T-helper 22 cell (primary cell): ENCODE measurements at places on chromosomes 1 and 21.

- no peak for DNase-seq
These were observed 262.1 kb upstream of the VAMP3 start for GRCh38 chr1:7508934-7509519.

- DNase-seq, result no peak
These were observed 12.9 kb upstream of the RNU1-4 start for GRCh38 chr1:16727190-16728111.

GRCh38 chr1:33176362-33176850 is 5.4 kb downstream of the TRIM62 start:
- DNase-seq, result no peak

DNA sequence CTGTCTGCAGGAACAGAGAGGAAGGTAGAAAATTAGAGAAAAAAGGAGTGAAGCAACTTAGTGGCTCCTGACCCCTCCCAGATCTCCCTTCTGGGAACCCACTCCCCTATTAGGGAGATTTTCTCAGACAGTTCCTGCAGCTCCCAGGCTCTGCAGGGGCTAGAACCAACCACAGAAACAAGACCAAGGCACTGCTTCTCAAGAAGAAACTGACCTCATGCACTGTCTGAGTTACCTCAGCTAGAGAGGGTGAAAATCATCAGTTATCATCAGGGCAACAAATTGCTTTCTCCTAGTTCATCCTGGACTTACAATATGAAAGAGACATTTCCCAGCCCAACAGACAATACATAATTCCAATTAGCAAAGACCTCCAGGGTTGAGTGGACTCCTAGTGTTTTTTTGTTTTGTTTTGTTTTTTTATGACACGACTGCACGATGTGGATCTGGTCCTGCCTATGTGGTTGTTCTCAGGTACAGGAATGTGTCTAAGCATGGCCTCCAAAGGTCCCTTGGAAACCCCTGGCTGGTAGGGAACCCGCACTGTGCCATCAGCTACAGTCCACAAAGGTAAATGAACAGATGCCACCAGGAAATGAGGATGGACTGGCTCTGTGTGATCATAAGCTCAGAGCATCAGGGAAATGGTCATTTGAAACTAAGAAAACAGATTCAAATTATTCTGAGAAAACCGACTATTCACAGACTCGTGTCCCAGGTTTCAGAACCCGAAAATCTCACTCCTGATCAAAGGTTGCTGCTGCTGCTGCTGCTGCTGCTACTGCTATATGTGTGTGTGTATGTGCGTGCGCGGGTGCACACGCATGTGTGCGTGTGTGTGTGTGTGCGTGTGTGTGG is 65.3 kb downstream of the LAMC2 start:
- no peak for DNase-seq

- no peak for DNase-seq
These were observed 28.1 kb upstream of the ZYG11A start for GRCh38 chr1:52814465-52814864.

DNA sequence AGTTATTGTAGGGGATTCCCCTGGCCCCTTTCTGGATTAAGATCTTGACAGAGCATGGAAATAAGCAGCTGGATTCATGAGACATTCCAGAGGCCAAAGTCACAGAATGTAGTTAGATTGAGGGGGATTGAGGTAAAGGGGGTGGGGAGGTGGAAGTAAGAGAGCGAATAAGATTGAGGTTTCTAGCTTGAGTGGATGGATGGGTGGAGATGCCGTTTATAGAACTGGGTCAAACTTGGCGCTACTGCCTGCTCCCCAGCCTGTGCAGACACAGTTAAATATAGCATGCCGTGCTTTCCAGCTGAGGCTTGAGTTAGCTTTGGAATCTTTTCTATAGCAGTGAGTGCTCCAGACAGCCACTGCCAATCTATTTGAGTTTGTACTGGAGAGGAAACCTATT is 85.7 kb downstream of the DYRK1A start:
- DNase-seq, result no peak

GRCh38 chr21:20276377-20276776 is 721.8 kb upstream of the NCAM2 start:
- DNase-seq, result no peak

DNA sequence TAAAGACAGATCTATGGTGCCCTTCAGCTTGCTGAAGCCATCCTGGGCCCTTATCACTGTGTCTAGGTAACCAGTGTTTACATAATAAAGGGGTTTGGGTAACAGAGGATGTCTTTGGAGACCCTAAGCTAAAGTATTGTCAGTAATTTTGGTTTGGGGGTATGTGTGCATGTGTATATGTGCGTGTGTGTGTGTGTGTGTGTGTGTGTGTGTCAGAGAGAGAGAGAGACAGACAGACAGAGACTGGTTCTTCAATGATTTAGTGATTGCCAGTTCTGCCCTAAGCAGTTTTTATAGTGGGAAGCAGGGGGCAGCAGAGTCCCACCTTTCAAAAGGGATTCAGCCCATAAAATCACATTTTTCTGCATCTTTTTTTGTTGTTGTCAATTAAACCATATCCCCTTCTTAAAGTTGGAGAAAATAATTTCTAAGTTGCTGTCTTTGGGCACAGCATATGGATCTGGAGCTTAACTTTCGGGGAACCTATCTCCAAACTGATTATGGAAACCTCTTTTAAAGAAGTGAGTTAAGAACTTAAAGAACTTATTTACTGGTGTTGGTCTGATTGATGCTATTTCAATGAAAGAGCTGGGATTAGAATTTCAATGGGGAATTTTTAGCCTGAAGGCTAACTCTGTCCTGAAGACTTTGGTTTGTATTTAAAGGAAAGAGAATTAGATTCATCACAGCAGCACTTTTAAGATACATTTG is 51.1 kb downstream of the ZNF326 start:
- no peak for DNase-seq

DNA sequence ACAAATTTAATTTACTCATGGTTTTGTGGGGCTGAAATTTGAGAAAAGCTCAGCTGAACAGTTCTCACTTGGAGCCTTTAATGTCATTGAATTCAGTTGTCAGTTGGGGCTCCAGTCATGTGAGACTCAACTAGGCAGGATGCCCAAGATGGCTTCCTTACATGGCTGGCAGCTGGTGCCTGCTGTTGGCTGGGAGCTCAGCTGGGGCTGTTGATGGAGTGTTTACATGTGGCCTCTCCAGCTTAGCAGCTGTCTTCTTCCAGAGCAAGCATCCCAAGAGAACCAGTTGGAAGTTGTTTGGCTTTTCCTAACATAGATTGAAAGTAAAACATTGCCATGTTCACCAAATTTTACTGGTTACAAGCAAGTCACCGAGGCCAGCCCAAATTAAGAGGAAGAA is 81.8 kb upstream of the KCNA3 start:
- DNase-seq, result no peak
